Nephron progenitor cell (in vitro differentiated cells): ENCODE measurements at places on chromosomes 7 and 10.

GRCh38 chr10:10967029-10967428 lies 50.6 kb upstream of the CELF2 start:
- no peak for DNase-seq

DNA sequence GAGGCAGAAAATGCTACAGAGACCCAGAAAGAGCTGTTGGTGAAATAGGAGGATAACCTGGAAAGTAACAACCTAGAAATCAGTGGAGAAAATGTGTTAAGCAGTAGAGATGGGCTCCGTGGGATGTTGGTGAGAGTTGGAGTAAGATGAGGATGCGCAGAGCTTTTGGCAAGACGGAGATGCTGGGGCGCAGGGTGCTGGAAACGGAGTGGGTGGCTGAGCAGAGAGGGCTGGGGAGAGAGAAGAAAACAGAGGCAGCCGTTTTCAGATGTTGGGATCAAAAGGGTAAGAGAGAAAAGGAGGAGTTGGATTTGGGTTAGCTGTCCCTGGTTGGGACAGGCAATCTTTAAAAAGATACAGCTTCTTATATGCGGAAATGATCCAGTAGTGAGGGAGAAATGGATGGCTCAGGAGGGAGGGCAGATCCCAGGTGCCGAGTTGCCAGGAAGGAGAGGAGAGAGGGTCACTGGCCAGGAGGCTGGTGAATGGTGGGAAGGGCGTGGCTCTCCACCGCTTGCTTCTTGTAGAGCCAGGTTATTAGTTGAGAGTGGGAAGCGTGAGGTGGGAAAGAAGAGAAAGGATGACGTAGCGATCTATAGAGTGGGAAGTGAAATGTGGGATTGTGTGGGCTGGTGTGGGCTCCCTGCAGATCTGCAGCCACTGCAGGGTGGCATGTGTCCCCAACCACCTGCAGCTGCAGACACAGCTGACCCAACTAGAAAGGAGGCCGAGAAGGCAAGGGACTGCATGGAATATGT lies 182.2 kb upstream of the SVIL start:
- no peak for DNase-seq

DNA sequence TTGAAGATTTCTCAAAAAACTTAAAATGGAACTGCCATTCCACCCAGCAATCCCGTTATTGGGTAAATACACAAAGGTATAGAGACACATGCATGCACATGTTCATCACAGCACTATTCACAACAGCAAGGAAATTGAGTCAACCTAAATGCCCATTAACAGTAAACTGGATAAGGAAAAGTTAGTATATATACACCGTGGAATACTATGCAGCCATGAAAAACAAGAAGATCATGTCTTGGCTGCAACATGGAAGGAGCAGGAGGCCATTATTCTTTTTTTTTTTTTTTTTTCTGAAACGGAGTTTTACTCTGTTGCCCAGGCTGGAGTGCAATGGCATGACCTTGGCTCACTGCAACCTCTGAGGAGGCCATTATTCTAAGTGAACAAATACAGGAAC lies 749.0 kb downstream of the MAGI2 start:
- DNase-seq = no peak

DNA sequence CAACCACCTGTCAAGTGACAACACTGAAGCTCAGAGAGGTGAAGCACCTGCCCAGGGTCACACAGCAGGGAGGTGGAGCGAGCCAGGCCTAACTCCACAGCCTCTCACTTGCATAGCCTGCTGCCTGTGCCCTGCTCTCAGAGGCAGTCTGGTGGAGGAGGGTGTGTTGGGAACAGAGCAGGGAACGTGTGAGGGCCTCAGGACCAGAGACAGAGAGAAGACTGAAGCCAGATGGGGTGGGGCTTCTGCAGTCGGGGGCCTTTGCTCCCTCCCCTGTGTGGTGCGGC lies 114.0 kb downstream of the PTPN20 start:
- DNase-seq = no peak

DNA sequence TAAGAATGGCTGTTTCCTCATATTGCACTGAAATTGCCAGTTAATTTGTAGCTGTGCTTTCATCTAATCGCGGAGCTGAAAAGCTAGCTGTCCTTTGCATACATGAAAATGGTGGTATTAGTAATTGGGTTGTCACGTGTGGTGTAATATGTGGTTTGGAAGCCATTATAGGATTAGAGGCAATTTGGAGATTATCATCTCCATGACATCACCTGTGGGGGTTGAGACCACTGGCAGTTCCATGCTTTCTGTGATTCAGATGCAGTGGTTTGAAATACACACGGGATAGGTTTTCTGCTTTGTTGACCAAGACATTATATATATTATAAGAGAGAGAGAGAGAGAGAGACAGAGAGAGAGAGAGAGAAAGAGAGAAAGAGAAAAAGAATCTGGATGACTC lies 180.8 kb downstream of the RAB11FIP2 start:
- no peak for DNase-seq

- no peak for DNase-seq
These were observed 102.8 kb downstream of the DYNC2I1 start for GRCh38 chr7:158959021-158959717.

DNA sequence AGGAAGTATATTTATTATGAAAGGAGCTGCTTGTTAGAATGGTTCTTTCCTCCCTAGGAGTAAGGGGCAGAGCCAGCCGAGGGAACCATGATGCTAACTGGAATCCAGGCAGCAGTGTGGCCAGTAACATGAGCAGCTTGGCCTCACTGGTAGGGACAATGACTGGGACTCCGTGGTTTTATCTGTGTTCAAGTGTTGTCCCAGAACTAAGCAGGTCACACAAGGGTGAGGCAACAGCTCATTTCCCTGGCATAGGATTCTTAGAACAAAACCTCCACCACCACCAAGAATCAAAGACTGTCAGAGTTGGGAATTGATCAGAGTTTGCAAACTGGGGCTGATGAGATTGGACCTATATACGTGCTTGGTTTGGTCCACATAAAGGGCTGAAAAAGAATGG lies 138.9 kb upstream of the COBL start:
- DNase-seq = no peak

GRCh38 chr10:23630885-23631284 lies 192.0 kb downstream of the OTUD1 start:
- DNase-seq = no peak

DNA sequence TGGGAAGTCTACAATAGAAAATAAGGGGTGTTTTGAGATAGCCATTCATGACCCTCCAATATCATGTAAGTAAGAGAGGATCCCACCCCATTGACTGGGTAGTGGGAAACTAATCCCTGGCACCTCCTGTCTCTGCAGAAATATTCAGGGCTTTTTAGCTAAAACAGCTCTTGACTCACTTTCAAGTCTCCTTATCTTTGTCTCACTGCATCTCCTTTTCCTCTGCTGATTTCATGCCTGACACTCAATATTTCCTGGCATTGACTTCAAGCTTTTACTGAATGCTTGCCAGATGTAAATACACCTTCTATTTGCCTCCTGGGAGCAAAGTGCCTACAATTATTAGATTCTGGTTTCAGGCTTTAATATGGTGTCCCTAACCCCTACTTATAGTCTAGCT lies 57.1 kb downstream of the CHRM2 start:
- no peak for DNase-seq

DNA sequence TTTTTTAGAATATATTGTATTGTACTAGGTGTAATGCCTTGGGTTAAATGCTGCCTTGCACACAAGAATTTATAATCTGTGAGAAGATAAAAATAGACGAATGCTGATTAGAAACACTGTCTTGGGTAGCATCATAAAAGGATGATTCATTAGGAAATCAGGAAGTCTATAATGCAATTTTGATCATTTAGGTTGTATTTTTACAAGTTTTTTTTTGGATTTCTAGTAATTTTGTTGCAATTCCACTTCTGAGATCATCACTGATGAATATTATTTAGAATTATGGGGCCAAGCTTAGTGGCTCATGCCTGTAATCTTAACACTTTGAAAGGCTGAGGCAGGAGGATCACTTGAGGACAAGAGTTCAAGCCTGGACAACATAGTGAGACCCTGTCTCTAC lies 29.6 kb downstream of the WBP1L start:
- DNase-seq = no peak

GRCh38 chr7:101258243-101258731 lies 13.4 kb upstream of the FIS1 start:
- DNase-seq = no peak

DNA sequence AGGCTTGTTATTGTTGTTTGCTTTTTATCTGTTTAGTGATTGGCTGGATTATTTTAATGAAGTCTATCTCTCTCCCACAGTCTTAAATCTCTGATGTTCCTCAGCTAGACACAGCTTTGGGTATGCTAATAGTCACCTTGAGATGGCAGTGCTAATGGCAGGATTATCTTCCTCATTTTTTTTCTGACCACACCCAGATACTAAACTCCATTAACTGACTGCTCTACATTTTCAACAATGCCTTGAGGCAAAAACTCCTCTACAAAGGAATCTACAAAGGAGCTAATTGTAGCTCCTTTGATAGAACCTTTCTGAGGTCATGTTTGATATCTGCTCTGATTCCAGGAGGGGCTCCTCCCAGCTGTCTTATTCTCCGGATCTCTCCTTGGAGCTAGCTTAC lies 122.6 kb downstream of the HBP1 start:
- DNase-seq = no peak

DNA sequence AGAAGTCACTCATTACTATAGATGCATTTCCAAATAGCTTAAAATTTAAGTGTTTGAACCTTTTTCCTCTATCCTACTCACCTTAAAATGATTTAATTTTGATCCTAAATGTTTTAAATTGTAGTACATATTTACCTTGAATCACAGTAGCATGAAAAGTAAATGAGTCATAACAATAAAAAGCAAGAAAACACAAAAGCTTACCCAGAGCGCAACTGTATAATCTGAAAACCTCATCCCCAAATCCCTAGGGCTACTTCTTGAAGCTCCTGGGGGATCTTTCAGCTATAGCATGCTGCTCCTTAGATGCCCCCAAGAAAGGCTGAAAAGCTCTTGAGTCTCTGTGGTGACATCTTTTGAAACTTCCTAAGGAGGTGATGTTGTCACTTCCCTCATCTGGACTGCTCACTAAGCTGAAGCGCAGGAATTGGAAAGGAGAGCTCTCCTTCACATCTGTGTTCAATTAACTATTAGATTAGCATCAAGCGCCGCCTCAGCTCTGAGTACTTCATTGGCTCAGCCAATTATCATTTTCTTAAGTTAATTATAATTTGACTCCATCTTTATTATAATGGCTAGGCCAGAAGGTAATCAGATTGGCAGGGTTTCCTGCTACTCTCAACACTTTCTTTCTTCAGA lies 60.2 kb downstream of the SEMA3E start:
- no peak for DNase-seq

DNA sequence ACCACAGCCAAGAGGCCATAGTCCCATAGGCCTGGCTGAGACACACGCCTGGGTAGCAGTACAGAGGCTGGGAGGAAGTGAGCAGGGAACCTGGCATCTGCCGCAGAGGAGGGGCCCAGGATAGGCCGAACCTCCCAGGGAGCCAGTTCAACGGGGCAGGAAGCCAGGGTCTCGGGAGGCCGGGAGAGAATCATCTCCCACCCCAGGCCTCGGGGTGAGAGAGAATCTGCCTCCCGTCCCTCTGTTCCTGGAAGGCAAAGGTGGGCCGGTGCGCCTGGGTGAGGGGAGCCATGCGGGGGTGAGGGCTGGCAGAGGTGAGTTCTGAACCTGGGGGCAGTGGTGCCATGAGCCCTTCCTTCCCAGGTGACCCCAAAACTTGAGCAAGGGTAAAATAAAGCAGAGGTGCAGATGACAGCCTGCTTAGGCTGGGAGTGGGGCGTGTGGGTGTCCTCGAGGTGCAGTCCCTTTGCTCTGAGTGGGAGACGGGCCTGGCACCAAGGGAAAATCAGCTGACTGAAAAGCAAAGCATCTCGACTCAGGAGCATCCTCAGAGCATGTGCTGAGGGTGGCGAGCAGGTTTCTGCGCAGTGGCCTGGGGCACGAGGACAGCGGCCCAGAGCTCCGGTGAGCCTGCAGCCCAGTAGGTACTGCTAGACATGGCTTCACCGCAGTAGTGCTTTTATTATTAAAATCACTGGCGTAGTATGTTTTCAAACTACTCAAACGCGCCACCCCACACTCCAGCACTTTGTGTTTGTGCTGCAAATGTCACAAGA lies 15.5 kb downstream of the AGAP3 start:
- no peak for DNase-seq

- no peak for DNase-seq
These were observed 54.0 kb upstream of the RPA3 start for GRCh38 chr7:7772397-7772821.

DNA sequence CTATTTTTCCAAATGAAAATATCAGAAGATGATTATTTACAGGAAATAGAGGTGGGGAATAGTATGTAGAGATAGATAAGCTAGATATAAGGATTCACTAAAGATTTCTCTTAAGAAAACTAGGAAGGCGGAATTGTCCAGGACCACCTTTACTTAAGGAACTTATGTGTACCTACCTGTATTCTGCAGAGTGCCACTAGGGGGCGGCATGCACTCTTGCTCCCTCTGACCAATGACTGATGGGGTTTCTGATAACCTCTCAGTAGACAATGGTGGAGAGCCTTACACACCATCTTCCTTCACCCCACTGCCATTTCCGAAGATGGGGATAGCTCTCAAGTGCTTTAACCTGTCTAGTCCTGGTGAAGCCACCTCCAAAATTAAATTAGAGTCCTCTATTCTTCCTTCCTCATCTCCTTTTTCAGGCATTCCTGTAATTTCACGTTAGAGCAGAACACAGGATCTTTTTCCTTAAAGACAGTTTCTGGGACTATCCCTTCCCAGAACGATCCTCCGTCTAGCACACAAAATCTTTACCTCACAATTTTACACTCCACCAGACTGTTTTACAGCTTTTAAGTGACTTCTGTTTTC lies 453.1 kb downstream of the SORCS1 start:
- peak; percentile 57 for DNase-seq

GRCh38 chr10:91944880-91945630 lies 21.5 kb downstream of the BTAF1 start:
- DNase-seq = no peak

GRCh38 chr7:2650451-2650850 lies 18.7 kb downstream of the TTYH3 start:
- DNase-seq = no peak

DNA sequence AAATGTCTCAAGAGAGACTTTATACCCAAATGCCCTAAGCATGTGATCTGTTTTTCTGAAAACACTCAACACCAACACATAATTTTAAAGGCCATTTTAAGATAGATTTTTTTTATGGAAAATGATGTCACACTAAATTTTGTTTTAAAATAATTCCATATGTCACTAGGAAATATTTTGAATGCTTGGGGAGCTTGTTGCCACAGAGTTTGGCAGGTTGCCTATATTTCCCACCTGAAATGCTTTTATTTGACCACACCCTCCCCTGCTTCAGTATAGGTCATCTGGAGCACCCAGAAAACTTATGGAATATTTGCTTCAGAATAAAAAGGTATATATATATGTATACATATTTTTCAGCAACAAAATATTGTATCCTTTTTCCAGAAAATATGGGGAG lies 180.0 kb upstream of the ANK3 start:
- DNase-seq = no peak

GRCh38 chr10:34254596-34254995 lies 560.5 kb downstream of the PARD3 start:
- no peak for DNase-seq
